ENCODE measurements at places on chromosomes 2 and 18.
A peak's percentile ranks its signal among the peaks of the same experiment; 100 is the strongest.

GRCh38 chr2:183000846-183001245 is 37.4 kb downstream of the NCKAP1 start:
- peak; percentile 52 for DNase-seq

- DNase-seq = no peak
These were observed 1040.5 kb upstream of the GYPC start for GRCh38 chr2:125615438-125615837.

GRCh38 chr2:238445409-238446190 is 18.9 kb downstream of the ASB1 start:
- DNase-seq = no peak

GRCh38 chr2:196213252-196213980 is 42.0 kb upstream of the STK17B start:
- no peak for DNase-seq

DNA sequence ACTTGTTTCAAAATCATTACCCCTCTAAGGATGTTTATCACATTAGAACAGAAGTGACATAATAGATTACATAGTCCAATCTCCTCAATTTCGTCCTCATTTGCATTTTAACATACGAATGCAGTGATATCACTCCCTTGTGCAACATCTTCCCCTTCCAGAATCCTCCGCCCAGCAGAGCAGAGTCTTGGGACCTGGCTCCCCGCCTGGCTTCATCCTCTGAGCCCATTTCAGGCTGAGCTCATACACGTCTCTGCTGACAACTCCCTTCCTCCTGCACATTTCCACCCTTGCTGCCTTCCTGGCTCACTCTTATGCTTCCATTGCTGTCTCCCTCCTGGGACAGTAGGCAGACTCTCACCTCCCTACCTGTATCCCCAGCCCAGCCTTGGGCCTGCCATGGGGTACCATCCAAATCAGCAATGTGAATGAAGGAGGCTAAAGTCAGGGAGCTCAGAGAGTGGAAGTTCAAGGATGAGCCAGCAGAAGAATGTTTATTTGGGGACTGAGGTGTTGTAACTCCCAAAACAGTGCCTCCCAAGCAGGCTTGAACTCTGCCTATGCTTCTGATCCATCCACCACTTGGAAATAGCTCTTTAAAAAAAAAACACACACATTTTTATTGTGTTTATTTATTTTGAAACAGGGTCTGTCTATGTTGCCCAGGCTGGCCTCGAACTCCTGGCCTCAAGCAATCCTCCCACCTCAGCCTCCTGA is 165.2 kb downstream of the TMEM200C start:
- DNase-seq = no peak

DNA sequence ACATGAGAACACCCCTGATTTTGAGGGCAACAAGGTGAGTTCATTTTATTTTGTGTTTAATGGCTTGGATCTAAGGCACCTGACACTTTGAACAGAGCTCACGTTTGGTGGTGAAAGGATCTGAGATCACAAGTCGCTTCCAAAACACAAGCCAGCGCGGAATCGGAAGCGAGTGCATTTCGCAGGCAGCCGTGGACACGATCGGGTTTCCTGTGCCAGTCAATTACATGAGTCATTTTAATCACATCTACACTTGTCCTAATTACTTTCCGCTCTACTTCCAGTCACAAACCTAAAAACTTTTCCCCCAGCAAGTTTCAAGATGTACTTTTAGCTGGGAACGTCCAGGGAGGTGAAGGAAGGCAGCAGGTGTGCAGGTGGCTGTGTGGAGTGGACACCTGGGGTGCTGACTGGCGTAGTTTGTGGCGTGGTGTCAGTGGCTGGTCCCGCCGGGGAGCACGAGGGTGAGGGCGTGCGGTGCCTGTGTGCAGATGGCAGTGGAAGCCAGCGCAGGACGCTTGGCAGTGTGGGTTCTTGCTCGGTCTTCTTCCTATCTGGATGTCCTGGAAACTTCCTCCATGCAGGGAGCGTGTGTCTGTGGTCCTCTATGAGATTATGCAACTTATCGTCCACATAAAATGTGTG is 75.6 kb downstream of the DCDC2C start:
- DNase-seq = peak; percentile 44

GRCh38 chr2:95312543-95313201 is 15.5 kb downstream of the KCNIP3 start:
- no peak for DNase-seq

GRCh38 chr2:167732326-167732725 is 515.1 kb downstream of the STK39 start:
- DNase-seq = no peak

GRCh38 chr2:98377544-98377943 is 31.3 kb downstream of the CNGA3 start:
- DNase-seq = peak; percentile 33

GRCh38 chr2:180412219-180412618 is 405.1 kb upstream of the CWC22 start:
- no peak for DNase-seq

DNA sequence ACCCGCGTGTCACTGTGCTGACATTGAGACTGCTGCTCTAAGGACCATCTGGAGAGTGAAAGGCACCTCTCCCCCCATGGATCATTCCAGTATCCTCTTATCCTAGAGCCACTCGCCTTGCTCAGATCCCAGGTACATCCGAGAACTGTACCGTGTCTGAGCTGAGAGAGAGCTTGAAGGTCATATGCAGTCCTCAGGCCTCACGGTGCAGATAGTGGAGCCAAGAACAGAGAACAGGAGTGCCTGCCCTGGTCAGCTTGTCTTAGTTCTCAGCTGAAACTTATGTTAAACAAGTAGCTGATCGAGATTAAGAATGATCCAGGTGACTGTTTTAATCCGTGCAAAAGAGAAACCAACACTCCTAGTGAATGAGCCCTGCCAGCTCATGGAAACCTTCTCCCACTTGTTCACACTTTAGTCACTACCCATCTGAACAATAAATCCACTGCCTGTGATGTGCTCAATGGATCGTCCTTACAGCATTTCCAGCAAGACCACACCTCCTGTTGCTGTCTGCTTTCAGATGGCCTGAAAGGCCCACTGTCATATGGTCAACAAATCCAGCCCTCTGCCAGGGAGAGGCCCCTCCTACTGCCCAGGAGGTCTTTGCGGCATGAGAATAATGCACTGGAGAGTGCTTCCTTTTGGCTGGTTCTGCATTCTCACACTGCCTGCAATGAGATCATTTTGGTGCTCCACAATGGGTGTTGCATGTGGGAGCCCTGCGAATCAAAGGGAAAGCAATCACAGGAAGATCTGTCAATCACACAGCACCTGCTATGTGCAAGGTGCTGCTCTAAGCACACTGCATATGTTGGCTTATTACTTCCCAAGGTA is 43.7 kb upstream of the APCDD1 start:
- DNase-seq = no peak

- DNase-seq = peak; percentile 74
These were observed 49.1 kb downstream of the KCNIP3 start for GRCh38 chr2:95346231-95346737.

DNA sequence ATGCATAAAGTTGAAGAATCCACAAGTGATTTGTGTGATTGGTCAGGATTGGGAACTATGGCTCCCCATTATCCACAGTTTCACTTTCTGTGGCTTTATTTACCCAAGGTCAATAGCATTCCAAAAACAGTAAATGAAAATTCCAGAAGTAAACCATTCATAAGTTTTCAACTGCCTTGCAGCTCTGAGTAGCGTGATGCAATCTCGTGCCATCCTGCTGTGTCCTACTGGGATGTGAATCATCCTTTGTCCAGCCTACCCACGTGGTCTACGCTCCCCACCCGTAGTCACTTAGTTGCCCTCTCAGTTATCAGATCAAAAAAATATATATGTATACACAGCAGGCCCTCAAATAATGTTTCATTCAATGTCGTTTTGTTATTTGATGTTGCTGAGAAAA is 89.0 kb upstream of the DLGAP1 start:
- no peak for DNase-seq

DNA sequence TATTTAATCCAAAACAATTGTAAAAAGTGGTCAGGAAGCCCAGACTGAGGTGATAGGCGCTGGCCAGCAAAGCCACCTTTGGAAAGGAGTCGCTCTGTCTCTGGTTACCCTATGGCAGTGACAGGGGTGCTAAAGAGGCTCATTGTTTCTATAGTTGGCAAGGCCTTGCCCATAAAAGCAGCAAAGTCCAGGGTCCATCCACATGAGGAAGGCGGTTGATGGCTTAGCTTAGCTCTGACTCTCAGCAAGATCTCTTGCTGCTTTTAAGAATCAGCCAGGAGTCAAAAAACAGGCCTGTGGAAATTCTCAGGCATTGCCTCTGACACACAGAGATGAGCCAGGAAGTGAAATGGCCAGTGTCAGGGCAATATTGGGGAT is 57.8 kb upstream of the CYP26B1 start:
- no peak for DNase-seq

DNA sequence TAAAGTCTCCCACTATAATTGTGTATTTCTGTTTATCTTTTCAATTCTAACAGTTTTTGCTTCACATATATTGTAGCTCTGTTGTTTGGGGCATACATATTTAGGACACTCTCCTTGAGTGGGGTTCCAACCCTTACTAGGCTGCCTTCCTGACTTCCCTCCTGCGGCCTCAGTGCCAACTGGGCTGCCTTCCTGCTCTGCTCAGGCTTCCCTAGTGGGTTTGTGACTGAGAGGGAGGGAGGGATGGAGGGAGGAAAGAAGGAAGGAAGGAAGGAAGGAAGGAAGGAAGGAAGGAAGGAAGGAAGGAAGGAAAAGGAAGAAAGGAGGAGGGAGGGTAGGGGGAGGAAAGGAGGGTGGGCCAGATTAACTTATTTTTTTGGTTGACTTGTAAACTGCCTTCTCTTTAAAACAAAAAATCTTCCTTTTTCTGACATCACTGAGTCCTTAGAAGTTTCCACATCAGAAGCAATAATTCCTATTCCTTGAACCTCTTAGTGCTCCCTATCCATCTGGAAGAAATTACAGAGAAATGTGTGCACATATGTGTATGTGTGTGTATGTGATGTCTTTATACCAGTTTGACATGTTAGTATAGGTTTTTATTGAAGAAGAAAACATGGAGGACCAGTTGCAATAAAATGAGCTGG is 145.4 kb upstream of the PGAP1 start:
- DNase-seq = no peak

- no peak for DNase-seq
These were observed 3.6 kb upstream of the RNU2-63P start for GRCh38 chr2:88019985-88020384.

GRCh38 chr2:119229716-119230115 is 6.1 kb downstream of the STEAP3 start:
- no peak for DNase-seq

DNA sequence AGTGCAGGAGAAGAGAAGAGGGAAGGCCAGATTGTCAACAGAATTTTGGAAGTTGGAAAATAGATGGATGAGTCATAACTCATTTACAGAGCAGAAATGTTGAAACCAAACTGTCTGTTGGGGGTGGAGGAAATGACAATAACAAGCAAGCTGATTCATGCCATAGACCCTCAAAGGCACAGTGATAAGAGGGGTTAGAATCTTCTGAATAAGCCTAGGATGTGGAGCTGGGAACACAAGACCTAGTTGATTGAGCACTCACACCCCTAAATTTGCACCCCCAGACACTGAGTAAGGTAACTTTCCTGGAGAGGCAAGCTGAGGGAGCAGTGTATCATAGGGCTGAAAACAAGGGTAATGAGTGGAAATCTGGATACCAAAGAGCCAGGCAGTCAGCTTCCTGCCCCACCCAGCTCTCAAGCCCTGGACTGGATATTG is 141.4 kb downstream of the SCG2 start:
- DNase-seq = no peak

- peak; percentile 79 for DNase-seq
These were observed at the start of gene EPB41L3 for GRCh38 chr18:5543773-5544389. TSS of gene EPB41L3 (minus strand) at chr18:5543997. CDS start at chr18:5489183, 54,814 bp downstream.

GRCh38 chr2:213246497-213247281 is 37.6 kb upstream of the SPAG16 start:
- peak; percentile 21 for DNase-seq

GRCh38 chr2:144702051-144702450 is 182.1 kb upstream of the ZEB2 start:
- DNase-seq = no peak

GRCh38 chr2:120990451-120990871 is 254.8 kb downstream of the GLI2 start:
- DNase-seq = no peak

GRCh38 chr18:79371561-79372121 is 24.1 kb upstream of the NFATC1 start:
- no peak for DNase-seq

DNA sequence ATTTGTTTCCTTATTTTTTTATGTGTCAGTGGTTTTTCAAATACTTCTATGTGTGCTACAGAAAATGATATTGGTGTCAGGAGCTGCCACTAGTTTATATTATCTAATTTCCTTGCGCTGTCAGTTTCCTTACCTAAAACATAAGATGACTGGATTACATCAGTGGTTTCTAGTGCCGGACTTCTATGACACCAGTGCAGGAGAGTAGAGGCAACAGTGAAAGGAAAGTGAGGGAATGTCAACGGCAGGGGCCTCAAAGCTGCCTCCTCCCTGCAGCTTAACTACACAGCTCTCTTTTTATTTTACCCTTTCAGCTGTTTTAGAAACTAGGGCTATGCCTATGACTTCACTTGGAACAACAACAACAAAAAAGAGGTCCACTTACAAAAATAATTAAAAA is 6.5 kb downstream of the ERBB4 start:
- no peak for DNase-seq

DNA sequence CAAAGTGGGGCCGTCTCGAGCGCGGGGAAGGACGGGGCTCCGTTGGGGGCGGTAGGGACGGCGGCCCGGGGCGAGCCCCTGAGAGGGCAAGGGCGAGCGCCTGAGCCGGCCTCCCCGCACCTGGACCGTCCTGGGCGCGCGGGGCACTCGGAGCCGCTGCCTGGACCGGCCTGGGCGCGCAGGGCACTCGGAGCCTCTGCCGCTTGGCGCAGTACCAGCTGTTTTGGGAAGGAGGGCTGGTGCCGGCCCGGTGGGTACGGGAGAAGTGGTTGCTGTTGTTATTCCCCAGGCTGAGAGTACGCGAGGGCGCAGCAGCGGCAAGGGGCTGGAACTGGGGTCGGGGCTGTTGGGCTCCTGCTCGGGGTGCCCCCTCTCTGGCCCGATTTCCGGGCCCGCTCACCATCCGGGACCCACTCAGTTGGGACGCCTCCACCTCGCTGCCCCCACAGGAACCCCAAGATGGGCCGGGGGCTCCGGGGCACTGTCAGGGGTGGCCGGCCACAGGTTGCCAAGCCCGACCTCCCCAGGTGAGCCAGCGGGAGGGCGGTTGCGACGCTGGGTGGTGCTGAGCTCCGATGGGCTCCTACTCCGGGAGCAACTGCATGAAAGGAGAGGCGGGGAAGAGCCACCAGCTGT is 579 bp downstream of the ARHGEF4 start:
- no peak for DNase-seq

DNA sequence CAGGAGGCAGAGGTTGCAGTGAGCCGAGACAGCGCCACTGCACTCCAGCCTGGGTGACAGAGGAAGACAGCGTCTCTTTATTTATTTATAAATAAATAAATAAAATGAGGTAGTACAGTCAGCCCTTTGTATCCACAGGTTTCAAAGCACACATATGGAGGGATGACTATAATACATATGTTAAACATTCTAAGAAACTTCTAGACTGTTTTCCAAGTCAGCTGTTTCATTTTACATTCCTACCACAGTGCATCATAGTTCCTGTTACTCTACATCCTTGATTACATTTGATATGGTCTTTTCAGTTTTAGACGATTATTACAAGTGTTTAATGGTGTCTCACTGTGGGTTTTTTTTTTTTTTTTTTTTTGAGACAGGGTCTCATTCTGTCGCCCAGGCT is 157.6 kb downstream of the ATAD2B start:
- no peak for DNase-seq

GRCh38 chr2:239399921-239400595 is 762 bp downstream of the HDAC4 start:
- DNase-seq = peak; percentile 74
